ENCODE measurements at places on chromosomes 3 and 15. TPM values are rescaled to one million over a fixed set of nuclear protein-coding genes. Genes with fewer than 3 reads are reported as not detected.

BMF gene
- total RNA-seq, result 1.7 TPM

SYNPR gene
- total RNA-seq, result not detected

GRCh38 chr3:64464955-64465354, 222.8 kb downstream of the ADAMTS9 start:
- no peaks in the 10 kb centered on the region for H3K4me1 ChIP-seq
- H3K4me3 ChIP-seq, result no peak overlapping the region
- no peaks in the 10 kb centered on the region for H3K27me3 ChIP-seq
- no peak overlapping the region for H3K27ac ChIP-seq
- no peak for DNase-seq

GOLGA6L1 gene
- total RNA-seq, result not detected

DNA sequence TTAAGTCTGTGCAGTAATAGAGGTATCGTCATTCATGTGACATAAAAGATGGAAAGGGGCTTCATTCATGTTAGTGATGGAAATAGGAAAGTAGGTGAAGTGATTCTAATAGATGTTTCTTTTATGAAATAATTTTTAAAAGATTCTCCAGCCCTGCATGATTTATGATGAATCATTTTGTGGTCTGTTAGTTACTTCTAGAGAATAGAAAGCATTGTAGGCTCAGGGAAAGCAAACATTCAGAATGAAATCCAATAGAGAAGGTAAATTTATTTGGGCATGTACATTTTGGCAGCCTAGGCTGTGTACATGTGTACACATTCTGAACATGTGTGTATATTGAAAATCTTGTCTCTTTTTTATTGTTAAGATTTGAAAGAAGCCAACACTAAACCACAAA, 23.1 kb downstream of the PPARG start:
- H3K4me3 ChIP-seq, result no peak overlapping the region
- no peak overlapping the region for H3K27ac ChIP-seq
- DNase-seq, result no peak
- H3K27me3 ChIP-seq, result no peaks in the 10 kb centered on the region

- H3K36me3 ChIP-seq, result no peaks in the 10 kb centered on the region
- H3K27ac ChIP-seq, result no peak overlapping the region
- H3K27me3 ChIP-seq, result no peaks in the 10 kb centered on the region
- DNase-seq, result no peak
- no peak overlapping the region for H3K4me3 ChIP-seq
Observed at GRCh38 chr15:44370830-44371229, 56.6 kb upstream of the CTDSPL2 start.

WDR49 gene
- not detected for total RNA-seq

- H3K4me1 ChIP-seq, result no peaks in the 10 kb centered on the region
- no peaks in the 10 kb centered on the region for H3K27me3 ChIP-seq
- H3K27ac ChIP-seq, result no peak overlapping the region
- peaks cover 33% of the 10 kb centered on the region for H3K36me3 ChIP-seq
- DNase-seq, result no peak
Observed at GRCh38 chr3:43344520-43344919, 58.2 kb downstream of the SNRK start.

DNA sequence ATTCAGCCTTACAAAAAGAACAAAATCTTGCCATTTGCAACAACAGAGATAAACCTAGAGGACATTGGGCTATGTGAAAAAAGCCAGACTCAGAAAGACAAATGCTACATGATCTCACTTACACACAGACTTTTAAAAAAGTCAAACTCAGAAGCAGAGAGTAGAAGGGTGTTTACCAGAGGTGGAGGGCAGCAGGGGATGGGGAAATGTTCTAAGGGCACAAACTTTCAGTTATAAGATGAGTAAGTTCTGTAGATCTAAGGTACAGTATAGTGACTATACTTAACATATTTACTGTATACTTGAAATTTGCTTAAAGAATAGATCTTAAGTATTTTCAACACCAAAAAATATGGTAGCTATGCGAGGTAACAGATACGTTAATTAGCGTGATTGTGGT, 3.0 kb downstream of the MYEF2 start:
- no peaks in the 10 kb centered on the region for H3K36me3 ChIP-seq
- no peak overlapping the region for H3K4me3 ChIP-seq
- peaks cover 5% of the 10 kb centered on the region for H3K27me3 ChIP-seq

DNA sequence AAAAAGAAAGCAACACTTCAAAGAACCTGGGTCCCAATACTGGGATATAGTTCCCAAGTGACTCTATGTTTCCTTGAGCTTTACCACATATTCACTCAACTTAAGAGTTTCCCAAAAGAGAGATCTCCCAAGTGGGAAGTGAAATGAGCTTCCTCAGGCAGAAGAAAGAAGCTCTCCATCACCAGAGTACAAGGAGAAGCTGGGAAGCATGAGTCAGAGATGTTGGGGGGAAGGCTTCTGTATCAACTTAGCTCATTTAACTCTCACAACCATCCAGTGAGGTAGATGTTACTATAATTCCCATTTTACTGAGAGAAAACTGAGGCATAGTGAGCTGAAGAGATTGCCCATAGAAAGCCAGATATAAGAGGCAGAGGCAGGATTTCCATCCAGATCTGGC, 47.0 kb upstream of the TRIM42 start:
- H3K36me3 ChIP-seq, result no peaks in the 10 kb centered on the region
- H3K27ac ChIP-seq, result no peak overlapping the region
- H3K4me3 ChIP-seq, result no peak overlapping the region
- DNase-seq, result no peak
- H3K4me1 ChIP-seq, result no peaks in the 10 kb centered on the region

- no peak overlapping the region for H3K4me3 ChIP-seq
- no peak overlapping the region for H3K27ac ChIP-seq
- no peaks in the 10 kb centered on the region for H3K36me3 ChIP-seq
- no peak for DNase-seq
- H3K27me3 ChIP-seq, result no peaks in the 10 kb centered on the region
Observed at GRCh38 chr3:117699058-117699457, 989.5 kb downstream of the TUSC7 start.

CAMK1 gene
- 22.5 TPM for total RNA-seq

DNA sequence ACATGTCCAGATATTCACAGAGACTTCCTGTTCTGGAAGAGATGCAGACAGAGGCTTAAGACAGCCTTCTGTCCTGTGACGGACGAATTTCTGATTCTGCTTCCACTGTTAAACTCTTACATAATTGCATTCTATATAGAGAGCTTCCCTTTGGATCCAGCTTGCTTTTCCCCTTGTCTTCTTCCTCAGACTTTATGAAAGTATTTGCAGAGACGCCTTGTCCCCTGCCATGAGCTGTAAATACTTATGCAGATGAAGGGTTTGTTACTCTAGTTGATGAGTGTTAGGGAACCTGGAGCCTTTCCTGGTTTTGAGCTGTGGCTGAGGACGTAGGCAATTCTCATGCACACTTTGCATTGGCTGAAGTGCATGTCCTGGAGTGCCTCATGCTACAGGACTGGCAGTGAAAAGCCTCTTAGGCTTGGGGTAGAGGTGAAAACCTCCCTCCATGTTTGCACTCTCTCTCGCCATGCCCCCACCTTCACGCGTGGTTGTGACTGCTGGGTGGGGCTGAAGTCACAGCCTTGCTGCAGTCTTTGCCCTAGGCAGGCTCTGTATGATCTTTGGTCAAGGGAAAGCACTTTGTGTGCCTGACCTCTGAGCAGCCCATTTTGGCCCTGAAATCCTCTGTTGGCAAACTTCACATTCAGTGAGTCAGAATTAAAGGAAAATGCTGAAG, 286.6 kb downstream of the PTPRG start:
- no peak overlapping the region for H3K4me3 ChIP-seq
- peak; percentile 83 for DNase-seq
- peak overlapping the region; percentile 29 for H3K27ac ChIP-seq
- no peaks in the 10 kb centered on the region for H3K27me3 ChIP-seq
- peaks cover 24% of the 10 kb centered on the region for H3K4me1 ChIP-seq
- H3K36me3 ChIP-seq, result no peaks in the 10 kb centered on the region

DNA sequence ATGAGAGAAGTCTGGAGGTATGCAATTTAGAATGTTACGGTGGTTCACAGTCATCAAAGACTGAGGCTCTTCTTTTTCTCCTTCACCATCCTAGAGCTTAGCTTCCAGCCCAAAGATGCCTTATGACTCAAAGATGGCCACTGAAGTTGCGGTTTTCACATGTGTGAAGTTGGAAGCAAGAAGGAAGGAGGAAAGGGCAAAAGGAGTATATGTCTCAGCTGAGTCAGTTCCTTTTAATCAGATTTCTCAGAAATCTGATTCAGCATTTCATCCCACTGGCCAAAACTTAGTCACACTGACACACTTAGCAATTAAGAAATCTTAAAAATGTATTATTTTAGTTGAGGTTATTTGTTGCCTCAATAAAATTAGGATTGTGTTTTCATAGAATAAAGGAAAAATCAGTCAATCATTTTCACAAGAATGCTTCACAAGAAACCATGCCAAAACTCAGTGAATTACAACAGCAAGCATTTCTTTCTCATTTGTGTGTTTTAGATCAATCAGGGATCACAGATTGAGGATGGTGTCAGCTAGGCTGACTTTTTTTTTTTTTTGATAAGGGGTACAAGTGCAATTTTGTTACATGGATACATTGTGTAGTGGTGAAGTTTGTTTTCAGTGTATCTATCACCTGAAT, 211.1 kb upstream of the GADL1 start:
- H3K4me3 ChIP-seq, result no peak overlapping the region
- no peaks in the 10 kb centered on the region for H3K36me3 ChIP-seq
- no peaks in the 10 kb centered on the region for H3K4me1 ChIP-seq
- H3K27me3 ChIP-seq, result no peaks in the 10 kb centered on the region
- H3K27ac ChIP-seq, result no peak overlapping the region

Measured in right lobe of liver (tissue), 6 donors.